ENCODE measurements at places on chromosomes 6 and 20.

- DNase-seq, result no peak
These were observed 398.6 kb upstream of the EPHA7 start for GRCh38 chr6:93817937-93818336.

DNA sequence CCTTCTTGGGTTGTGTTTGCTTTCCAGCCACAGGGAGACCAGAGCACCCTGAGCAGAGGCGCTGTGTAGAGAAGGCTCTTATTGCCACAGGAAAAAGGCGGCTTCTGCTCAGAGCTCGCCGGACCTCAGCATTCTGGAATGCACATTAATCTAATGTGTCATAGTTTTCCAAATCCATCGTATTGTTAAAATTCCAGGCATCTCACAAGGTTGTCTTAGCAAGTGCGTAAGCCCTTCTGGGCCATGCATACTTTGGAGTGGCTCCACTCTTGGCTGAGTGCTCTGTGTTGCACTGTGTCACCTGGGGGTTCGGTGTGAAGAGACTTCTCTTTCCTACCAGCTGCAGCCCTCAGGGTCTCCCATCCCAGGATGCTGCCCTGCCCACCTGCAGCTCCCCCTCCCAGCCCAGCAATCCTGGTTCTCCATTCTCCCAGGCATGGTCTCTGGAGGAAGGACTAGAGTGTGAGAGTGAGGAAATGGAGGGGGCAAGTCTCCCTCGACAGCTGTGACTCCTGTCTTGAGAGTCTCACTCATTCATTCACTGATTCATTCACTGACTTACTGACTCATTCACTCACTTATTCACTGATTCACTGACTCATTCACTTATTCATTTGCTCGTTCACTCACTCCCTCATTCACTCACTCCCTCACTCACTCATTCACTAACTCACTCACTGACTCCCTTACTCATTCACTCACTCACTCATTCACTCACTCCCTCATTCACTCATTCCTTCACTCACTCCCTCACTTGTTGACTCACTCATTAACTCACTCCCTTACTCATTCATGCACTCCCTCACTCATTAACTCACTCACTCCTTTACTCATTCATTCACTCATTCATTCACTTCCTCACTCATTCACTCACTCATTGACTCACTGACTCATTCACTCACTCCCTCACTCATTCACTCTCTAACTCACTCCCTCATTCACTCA lies 83.7 kb upstream of the MPC1 start:
- DNase-seq, result peak; percentile 21

DNA sequence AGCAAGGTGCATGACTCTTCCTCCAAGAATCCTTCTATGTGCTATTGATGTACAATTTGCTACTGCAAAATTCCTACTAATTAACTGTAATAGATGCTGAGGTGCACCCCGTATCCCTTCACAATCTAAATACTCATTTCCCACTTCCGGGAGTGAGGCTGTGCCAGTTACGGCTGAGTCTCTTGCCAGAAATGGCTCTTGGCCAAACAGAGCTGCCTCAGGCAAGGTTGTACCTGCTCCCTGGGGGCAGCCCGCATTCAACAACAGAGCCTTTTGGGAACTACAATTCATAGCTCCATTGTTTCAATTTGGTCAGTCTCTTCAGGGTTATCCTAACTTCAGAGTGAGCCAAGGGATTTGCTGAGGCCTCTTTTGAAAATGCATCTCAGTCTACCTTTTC lies 789.8 kb upstream of the MAP3K7 start:
- peak; percentile 27 for DNase-seq

DNA sequence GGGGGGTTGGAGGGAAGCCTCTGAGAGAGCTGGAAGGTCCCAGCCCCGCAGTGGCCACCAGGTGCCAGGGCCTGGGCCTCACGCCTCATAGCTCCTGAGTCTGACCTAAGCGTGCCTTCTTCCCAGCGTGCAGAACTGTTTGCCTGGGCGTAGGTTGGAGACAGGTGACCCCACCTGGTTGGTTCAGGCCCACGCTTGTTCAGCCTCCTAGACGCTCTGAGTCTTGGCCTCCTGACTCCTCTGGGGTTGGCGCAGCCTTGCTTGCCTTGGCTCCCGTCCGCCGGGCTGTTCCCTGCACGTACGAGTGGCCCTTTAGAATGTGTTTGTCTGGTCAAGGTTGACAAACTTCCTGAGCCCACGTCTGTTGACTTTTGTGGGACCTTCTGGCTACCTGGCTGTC lies 70.8 kb downstream of the EYA2 start:
- DNase-seq, result no peak

DNA sequence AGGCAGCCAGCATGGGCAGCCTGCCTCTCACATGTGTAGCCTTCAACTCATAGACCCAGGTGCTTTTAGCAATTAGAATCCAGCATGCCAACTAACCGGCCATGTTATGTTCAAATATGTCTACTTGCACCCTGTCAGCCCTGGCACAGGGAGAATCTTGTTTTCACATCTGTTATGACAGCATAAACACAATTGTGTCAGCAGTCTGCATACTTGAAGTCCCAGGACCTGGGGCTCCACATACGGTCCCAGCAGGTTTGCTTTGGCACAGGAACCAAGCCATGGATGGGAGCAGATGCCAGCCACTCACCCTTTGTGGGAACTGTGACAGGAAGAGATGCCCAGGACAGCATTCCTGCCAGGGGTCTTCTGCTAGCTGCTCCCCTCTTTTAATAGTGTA lies 67.2 kb upstream of the SYNDIG1 start:
- no peak for DNase-seq

GRCh38 chr6:27098956-27099355 lies 148.5 kb upstream of the PRSS16 start:
- DNase-seq, result no peak
